ENCODE measurements at places on chromosomes 4 and X.

- DNase-seq = no peak
Observed at GRCh38 chr4:82754513-82755165, 44.0 kb downstream of the SCD5 start.

- DNase-seq = no peak
Observed at GRCh38 chr4:108878806-108879205, 116.0 kb upstream of the ETNPPL start.

DNA sequence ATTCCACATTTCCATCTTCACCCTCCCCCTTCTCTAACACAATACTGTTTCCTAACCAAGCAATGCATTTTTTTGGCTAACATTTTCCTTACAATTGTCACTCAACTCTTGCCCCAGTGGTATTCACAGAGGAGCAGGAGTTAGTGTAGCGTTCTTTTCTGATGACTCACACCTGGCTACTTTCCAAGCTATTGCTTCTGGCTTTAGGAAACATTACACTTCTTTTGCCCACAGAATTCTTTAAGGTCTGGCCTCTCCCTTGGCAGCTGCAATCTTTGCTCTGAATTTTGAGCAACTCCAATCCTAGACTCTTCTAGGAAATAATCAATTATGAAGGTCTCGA, 27.5 kb upstream of the PDGFC start:
- DNase-seq = peak; percentile 29

GRCh38 chr4:25896776-25897539, 17.1 kb upstream of the SMIM20 start:
- no peak for DNase-seq

- DNase-seq = no peak
Observed at GRCh38 chr4:55399581-55399980, 3.8 kb downstream of the TMEM165 start.

DNA sequence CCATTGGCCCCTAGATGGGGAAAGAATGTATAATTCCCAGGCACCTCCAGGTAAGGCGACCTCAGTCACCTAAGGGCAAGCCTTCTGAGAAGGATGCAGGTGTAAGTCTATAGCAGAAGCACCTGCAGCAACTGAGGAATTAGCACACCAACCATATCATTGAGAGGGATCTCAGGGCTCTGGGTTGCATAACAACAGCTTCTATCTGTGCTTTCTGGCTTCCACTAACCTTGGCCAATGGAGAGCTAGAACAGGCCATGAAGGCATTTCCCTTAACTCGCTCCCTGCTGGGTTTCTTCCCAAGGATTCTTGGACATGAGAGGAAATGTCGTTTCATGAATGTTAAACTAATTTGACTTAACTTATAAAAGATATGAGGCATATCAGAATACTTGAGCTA, 177.8 kb upstream of the GK2 start:
- no peak for DNase-seq

- peak; percentile 40 for DNase-seq
Observed at GRCh38 chr4:157713342-157713741, 459.5 kb downstream of the GASK1B start.

- DNase-seq = no peak
Observed at GRCh38 chr4:1333256-1333655, 13.8 kb upstream of the UVSSA start.

- DNase-seq = peak; percentile 48
Observed at GRCh38 chrX:129654652-129655546, at the start of gene APLN. TSS of gene APLN (minus strand) at chrX:129654956. CDS start at chrX:129654630, 326 bp downstream.

- no peak for DNase-seq
Observed at GRCh38 chrX:32370456-32371205, 840.7 kb downstream of the DMD start.

GRCh38 chr4:109912706-109913595, at the start of gene EGF:
TSS of gene EGF (plus strand) at chr4:109912883. CDS start at chr4:109913336, 453 bp downstream.
- peak; percentile 70 for DNase-seq

DNA sequence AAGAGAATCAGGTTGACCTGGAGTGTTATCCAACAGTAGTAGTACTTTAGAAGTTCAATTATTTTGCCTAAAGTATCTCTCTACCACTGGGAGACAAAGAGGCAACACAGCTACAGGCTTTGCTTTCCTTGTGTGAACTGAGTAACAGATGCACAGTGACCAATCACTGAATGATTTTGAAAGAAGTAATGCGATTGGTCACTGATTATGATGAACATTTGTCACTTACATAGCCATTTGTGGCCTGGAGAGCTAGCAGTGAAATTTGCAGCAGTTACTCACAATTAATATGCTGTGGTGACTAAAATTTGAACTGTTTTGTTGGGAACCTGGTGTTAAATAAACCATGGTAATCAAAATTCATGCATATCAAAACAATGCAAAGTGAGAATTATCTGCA, 508.7 kb upstream of the DIPK2B start:
- DNase-seq = no peak

GRCh38 chr4:109846395-109847098, 1.4 kb upstream of the LRIT3 start:
- DNase-seq = no peak

DNA sequence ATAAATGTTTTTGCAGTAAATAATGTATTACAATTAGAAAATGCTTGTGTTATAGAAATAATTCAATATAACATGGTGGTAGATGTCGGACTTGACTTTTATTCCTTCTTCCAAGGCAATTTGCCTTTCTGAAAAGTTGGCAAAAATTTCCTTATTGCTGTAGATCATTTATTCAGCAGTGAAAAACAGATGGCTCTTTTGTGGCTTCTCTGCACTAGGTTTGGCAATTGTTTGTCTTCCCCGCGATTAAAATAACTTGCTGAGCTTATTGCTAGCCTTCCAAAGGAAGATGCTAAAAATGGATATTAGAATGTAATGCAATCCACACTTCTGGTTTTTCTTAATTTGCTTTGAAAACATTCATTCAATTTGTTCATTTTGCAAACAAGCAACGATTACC, 1977.9 kb upstream of the ADGRL3 start:
- no peak for DNase-seq

GRCh38 chr4:175944126-175944910, 121.3 kb upstream of the WDR17 start:
- DNase-seq = no peak

DNA sequence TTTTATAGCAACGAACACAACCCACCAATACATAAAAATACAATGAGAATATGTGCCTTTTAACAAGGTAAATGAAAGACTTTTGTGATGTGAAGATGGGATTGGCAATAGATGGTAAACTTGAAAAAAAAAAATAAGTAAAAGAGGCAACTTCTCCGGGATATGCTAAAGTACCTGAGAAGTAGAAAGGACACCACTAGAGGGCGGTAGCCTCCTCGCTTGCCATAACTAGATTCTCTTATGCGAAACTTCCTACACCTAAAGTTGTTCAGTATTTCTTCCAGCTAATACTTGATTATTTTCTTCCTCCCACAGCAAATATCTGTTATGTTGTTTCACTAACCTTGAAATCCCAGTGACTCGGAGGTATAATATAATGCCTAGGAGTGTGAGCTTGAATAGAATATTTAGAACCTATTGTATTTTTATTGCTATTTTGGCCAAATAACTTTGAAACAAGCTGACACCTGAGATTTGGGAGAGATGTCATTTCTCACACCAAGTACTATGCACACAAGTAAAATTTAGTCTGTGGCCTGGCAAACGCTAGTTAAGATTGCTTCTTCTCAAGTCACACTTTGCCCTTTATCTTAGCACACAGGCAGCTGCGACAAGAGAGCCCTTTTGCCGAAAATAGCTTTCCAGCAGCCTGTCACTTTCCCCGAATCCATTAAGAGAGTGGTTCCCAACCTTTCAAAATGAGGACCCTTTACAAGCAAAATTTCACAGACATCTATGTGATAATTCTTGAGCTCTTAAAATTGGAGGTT, 44.9 kb upstream of the PDLIM5 start:
- DNase-seq = peak; percentile 80

DNA sequence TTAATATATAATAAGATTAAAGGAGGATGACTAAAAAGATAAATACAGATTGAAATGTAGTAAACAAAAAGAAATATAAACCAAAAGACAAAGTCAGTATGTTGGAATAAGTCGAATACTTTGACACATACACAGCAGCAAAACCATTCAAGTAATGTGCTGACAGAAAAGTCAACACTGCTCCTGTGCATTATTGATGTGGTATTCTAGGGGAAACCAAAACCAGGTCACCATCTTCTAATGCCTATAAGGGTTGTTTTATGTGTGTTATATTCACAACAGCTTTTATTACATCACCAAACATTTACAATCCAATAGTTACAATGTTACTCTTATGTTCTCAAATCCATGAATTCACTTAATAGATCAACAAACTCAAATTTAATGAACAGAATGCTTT, 111.8 kb upstream of the DKK2 start:
- no peak for DNase-seq

GRCh38 chr4:115233600-115233999, 120.2 kb upstream of the NDST4 start:
- no peak for DNase-seq

- DNase-seq = peak; percentile 45
Observed at GRCh38 chr4:139603576-139604410, 47.8 kb upstream of the SETD7 start.

DNA sequence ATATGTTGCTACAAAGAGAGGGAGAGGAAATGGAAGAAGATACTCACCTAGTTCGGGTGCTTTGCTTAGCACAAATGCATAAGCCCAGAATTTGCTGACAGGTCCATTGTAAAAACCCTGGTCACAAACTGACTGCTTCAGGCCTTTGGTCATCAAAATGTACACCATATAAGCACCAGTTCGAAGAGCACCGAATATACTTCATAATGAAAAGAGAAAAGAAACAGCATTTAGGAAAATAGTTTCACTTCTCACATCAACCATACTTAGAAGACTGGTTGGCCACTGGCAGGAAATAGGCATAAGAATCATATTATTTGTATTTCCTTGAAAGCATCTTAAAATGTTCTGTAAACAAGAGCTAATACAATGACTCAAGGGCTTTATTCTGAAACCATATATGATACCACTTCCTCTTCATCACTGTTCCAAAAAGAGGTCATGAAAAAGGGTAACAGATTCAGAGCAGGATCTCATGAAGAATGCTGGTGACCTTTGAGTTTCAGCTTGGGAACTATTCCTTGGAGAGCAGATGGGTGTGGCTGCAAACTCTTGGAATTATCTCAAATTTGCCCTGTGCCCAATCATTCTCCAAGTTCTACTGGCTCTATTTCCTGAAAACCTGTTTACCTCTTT, 138.7 kb downstream of the ELOVL6 start:
- no peak for DNase-seq

GRCh38 chrX:13778916-13779315, 38.0 kb downstream of the GPM6B start:
- DNase-seq = no peak

Measured in spinal cord (tissue), 10 donors.